Caudate nucleus (tissue), 63 donors: ENCODE measurements at places on chromosomes 1 and 21.

DNA sequence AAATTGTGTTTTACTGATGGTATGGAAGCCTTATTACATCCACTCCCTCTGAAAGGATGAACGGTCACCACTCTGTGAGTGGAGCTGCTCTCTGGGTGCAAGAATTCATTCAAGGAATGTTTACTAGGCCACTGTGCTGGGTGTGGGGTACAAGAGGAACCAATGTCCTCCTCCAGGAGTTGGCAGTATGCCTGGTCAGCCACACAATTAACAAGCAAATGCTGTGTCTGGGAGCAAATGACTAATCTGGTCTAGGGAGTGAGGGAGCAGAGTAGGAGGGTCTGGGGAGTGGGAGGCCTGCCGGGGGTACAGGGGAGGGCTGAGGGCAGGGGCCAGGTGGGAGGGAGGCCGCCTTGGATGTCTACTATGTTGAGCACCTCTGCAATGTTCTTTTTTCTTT is 27.2 kb upstream of the TDRD10 start:
- peak; percentile 83 for DNase-seq

GRCh38 chr1:97385536-97386277 is 535.1 kb downstream of the DPYD start:
- no peak for DNase-seq

- no peak for DNase-seq
Observed at GRCh38 chr1:15248216-15248615, 1.2 kb downstream of the FHAD1 start.

DNA sequence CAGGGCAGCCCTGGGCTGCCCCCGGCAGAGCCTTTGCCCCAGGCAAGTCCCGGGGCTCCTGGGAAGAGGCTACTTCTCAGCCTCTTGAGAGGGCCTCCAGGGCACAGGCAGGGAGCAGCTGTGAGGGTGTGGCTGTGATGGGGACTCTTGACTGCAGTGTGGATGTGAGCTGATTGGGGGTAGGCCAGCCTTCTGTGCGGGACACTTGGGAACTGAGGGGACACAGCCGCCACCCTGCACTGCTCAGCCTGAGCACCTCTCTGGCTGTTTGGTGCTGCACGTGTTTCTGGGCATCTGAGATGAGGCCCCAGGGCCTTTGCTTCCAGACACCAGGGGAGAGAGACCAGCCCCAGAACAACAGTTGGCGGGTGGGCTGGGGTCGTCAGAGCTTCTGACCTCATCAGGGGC is 62.1 kb downstream of the SKI start:
- DNase-seq, result no peak

- no peak for DNase-seq
Observed at GRCh38 chr1:192747943-192748342, 60.9 kb upstream of the RGS2 start.

- DNase-seq, result no peak
Observed at GRCh38 chr1:9066945-9067807, 2.3 kb downstream of the SLC2A5 start.

DNA sequence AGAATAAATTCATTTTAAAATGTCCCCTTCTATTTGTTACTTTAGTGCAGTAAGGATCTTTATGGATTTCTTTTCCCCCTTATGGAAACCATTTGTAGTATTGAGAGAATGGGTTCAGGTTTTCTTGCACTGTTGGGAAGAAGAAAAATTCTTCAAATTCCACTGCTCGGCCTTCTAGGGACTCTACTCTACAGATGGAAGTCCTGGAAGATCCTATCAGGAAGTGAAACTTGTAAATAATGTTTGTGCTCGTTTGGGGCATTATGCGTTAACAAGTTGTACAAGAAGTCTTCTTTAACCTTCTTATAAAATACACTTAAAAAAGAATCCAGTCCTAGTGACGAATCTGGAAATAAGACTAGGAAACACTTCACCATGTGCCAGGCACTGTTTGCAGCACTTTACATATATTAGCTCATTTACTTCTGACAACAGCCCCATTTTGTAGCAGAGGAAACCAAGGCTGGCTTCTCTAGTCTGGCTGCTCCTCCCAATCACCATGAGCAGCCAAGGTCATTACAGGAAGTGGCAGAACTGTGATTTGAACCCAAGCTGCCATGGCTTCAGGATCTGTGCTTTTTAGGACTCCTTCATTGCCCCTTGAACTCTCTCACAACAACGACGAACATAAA is 11.8 kb downstream of the LRRC8D start:
- DNase-seq, result no peak

GRCh38 chr1:22788254-22788661 is 77.6 kb downstream of the EPHB2 start:
- DNase-seq, result no peak

- no peak for DNase-seq
Observed at GRCh38 chr21:21003701-21004100, 5.5 kb downstream of the NCAM2 start.

DNA sequence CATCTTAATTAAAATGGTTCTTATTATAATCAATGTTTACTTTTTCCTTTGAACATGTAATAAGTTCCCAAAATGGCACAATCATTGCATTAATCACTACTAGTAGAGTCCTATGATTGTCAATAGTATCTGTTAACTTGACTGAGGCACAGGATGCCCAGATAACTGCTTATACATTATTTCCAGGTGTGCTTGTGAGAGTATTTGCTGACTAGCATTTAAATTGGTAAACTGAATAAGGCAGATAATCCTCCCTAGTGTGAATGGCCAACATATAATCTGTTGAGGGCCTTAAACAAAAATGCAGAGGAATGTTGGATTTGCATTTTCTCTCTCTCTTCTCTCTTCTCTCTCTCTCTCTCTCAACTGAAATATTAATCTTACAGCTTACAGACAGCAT is 999.3 kb upstream of the TMPRSS15 start:
- DNase-seq, result no peak

GRCh38 chr1:41752514-41753170 is 166.1 kb downstream of the HIVEP3 start:
- no peak for DNase-seq

- DNase-seq, result no peak
Observed at GRCh38 chr1:56286506-56286905, 292.9 kb downstream of the PLPP3 start.

DNA sequence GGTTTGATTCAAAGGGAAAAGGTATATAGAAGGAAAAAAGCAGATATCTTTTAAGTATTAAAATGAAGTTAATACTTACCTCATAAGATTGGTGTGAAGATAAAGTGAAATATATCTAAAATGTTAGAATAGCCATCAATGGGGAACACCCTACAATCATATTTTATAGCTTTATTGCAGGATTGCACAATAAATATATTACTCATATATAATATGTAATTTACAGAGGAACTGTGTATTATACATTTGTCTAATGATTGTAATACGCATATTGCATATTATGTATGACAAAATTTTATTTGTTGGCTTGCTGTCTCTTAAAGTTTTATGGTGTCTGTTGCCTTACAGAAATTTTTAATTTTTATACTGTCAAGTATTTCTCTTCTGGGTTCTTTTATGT is 47.8 kb downstream of the UCHL5 start:
- no peak for DNase-seq

GRCh38 chr1:35810096-35810881 is 2.5 kb downstream of the AGO4 start:
- DNase-seq, result no peak

DNA sequence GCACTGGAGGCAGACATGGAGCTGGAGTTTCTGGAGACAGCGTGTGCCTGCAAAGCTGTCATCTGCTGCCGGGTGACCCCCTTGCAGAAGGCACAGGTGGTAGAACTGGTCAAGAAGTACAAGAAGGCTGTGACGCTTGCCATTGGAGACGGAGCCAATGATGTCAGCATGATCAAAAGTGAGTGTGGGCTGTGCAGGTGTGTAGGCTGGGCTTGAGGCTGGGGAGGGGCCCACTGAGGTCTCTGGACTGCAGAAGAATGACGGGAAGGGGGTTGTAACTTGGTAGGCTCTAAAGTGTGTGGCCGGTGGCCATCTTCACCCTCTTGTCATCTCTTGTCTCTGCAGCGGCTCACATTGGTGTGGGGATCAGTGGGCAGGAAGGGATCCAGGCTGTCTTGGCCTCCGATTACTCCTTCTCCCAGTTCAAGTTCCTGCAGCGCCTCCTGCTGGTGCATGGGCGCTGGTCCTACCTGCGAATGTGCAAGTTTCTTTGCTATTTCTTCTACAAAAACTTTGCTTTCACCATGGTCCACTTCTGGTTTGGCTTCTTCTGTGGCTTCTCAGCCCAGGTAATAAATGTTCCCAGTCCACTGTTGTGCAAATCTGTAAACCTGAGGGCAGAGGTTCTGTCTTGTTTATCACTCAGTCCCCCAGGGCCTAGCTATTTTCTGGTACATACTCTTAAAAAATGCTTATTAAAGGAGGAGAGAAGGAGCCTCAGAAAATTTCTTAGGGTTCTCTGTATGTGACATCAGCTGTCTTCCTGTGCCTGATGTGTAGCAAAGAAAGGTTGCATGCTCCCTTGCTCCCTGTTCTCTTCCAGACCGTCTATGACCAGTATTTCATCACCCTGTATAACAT is 19.9 kb downstream of the ATP8B2 start:
- DNase-seq, result no peak

DNA sequence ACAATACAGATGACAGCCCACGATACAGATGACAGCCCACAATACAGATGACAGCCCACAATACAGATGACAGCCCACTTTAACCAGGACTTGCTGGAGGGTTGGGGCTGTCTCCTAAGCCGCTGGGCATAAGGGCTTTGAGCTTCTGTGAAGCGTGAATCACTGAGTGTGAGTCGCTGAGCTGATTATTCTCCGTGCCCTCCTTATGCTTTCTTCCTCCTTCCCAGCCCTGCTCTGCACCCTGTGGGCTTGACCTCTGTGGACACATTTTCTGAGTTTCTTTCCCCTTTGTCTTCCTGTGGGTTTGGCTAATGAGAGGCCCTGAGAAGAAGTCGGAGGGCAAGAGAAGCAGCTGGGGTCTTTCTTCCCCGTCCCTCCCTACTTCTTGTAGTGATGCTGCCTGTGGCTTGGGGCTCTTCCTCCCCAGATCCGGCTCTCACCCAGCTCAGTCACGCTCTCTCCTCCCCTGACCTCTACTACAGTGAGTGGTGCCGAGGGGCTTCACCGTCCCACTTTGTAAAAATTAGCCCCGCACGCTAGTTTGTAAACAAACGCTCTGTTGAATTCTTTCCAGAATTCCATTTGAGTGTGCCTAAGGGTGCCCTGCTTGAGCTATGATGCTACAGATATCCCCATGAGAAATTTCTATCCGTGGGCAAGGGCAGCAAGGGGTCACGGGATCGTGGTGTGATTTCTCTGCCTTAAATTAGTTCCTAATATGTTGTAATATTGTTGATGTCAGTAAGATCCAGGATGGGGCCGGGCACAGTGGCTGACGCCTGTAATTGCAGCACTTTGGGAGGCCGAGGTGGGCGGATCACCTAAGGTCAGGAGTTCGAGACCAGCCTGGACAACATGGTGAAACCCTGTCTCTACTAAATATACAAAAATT is 46.4 kb upstream of the SOD1 start:
- no peak for DNase-seq

GRCh38 chr1:29679316-29679715 is 443.0 kb downstream of the PTPRU start:
- no peak for DNase-seq

DNA sequence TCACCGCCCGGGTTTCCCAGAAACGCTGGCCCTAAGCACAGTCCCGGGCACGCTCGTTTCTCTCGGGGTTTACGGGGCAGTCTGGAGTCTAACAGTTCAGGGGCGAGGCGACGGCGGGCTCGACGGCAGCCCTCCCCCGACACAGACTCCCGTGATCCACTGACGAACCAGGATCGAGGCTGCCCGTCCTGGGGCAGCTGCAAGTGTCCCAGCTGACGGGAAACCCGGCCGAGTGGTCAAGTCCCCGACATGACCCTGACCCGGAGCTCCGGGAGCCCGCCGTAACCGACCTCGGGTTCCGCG is 494 bp downstream of the UBE2J2 start:
- DNase-seq, result no peak

DNA sequence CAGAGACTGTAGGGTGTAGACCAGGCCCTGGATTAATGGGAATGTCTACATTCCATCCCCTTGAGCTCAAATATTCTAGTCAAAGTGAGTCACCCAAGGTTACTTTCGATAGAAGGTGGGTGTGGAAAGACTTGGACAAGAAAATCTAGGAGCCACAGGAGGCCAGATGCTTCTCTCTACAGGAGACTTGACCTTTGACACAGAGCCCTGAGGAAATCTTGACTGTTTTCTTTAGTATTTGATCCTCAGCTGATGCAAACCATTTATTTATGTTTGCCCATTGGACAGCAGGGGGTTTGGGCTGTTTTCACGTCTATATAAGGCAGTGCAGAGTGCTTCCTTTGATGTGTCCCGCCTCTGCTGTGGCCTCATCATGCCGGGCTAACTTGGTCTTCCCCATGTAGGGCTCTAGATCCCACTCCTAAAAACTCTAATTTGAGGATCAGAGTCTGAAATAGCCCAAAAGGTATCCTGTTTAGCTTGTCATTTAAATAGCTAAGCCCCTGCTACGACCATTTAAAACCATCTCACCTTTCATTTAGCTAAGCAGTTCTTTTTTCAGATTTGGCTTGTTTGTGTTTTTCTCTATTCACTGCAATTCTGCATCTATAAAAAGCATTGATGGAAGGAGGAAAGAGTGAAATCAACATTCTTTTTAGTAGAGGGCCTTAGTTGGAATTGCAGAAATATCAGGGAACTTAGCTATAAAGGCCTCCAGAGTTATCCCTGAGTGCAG is 15.5 kb upstream of the MAP3K7CL start:
- no peak for DNase-seq

GRCh38 chr1:200302192-200302920 is 107.5 kb downstream of the ZNF281 start:
- DNase-seq, result peak; percentile 57

GRCh38 chr1:40185951-40186864 is 25.0 kb downstream of the RLF start:
- DNase-seq, result no peak

- DNase-seq, result no peak
Observed at GRCh38 chr21:18334066-18334465, 69.5 kb downstream of the TMPRSS15 start.

DNA sequence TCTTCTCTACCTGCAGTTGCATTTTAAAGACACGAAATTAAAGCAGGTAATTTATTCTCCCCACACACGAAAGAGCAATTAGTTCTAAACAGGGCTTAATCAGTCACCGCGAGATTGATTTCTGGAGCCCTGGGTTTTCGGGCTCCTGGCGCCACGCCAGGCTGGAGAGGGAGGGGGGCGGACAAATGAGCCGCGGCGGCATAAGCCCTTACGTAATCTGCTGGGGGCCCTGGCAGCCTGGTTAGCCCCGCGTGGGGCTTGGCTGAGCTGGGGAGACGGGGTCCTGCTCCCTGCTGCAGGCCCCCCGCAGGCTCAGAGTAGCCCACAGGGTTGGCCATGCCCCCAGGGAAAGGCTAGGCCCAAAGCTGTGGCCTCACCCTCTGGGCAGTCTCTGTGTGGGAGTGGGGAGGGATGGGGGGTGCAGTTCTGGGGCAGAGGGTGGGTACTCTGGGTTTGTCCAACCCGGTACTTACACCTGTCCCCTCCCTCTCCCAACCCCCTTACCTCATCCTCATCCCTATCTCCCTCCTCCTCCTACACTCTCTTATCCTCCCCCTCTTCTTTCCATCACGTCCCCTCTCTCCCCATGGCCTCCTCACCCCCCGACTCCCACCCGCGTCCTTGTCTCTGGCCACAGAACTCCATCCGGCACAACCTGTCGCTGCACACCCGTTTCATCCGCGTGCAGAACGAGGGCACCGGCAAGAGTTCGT is 19.9 kb downstream of the FOXO6 start:
- peak; percentile 65 for DNase-seq
